ENCODE measurements at places on chromosomes 7 and 10.
A peak's percentile ranks its signal among the peaks of the same experiment; 100 is the strongest.

DNA sequence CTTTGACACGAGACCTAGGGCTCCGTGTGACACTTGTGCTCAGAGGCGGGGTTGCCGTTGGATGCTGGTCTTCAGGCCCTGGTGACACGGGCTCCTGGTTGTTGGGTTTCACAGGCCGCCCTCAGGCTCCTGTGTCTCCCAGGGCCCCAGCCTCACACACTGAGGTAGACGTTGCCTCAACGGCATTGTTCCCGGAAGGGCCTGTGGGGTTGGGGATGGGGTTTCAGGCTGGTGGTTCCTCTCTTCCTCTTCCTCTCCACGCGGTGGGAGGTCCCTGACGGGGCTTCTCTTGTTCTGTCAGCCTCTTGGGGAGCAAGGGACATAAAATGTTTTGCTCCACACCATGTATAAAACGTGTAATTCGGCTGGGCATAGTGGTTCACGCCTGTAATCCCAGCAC lies 125.1 kb downstream of the TRRAP start:
- no peak for DNase-seq

GRCh38 chr10:7797582-7797981 lies 9.6 kb downstream of the ATP5F1C start:
- DNase-seq = peak; percentile 87

- no peak for DNase-seq
These were observed 180.6 kb upstream of the AGR3 start for GRCh38 chr7:17062151-17063044.

GRCh38 chr10:89522463-89522862 lies 12.9 kb downstream of the SLC16A12 start:
- peak; percentile 32 for DNase-seq

DNA sequence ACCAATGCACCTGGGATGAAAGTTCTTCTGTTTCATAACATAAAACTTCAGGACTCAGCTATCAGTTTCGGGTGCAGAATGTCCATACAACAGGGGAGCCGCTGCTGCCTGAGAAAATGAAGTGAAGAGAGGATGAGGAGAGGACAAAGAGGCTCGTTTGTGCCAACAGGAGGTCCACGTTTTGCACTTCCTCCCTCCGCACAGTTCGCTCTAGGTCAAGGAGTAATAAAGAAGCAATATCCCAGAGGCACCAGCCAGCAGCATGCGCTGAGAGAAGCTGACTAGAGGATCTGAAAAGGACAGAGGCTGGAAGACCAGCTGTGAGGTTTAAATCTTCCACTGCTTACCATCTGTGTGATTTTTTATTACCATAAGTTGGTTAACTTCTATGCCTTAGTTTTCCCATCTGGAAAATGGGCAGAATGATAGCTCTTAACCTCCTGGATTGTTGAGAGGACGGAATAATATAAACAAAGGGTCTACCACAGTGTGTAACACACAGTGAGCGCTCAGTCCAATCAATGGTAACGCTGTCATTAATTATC lies 709 bp downstream of the GPAM start:
- no peak for DNase-seq

DNA sequence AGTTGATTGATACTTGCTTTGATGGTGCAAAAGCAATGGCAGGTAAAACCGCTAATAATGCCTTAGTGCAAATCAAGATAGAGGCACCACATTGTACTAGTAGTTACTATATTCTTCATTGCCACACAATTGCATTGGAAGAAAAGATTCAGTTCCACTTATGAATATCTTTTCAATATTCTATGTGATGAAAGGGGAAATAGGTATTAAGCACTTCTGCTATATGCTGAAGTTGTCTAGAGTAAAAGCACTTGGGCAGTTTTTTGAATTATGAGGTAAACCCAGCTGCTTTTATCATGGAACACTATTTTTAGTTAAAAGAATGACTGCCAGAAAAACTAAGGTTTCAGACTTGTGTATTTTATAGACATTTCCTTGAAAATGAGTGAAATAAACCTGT lies 15.5 kb downstream of the ENTPD7 start:
- no peak for DNase-seq

DNA sequence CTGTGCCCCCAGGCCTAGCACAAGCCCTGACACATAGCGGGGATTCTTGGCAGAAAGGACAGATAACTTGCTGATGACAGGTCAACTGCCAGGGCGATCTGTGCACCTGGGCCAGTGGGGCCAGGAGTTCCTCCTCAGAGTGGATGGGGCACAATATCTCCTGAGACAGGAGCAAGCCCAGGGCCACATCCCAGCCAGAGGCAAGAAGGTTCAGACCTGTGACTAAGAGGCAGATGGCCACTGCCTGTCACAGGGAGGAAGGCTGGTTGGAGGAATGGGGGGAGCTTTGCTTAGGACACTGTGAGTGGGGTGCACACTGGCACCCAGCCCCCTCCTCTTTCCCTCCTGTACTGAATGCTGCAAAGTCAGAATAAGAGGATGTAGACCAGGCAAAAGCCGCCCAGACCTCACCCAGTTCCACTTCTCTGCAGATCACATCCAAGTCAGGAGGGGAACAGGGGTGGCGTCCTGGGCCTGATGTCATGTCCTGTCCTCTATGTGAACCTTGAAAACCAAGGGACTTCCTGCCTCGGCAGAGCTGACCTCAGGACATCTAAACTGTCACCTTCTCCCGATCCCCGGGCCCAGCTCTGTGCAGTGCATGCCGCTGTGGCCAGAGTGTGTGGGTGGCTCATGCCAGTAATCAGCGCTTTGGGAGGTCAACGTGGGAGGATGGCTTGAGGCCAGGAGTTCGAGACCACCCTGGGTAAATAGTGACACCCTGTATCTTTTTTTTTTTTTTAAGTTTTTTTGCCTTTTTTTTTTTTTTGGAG lies 1.3 kb downstream of the GUSB start:
- DNase-seq = no peak

- no peak for DNase-seq
These were observed 488.0 kb upstream of the POM121L12 start for GRCh38 chr7:52547308-52547910.

GRCh38 chr7:1402110-1402790 lies 57.0 kb downstream of the MICALL2 start:
- no peak for DNase-seq

DNA sequence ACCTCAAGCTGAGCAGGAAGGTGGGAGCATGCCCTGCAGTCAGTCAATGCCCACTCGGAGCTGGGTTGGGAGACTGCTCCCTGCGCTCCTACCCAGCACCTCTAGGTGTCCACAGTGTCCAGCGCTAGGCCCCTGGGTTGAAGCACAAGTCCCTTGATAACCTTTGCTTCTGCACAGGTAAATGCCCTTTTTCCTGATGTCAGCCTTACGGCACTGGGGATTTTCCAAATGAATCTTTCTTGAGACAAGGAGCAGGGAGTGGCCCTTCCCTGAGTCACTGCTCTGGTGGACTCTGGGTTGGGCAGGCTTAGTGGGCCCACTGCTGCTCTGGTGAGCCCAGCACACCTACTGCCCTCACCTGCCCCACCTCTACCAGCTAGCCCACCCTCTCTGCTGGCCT lies 61.9 kb upstream of the OPN4 start:
- no peak for DNase-seq

Measured in fibroblast of skin of right quadriceps (primary cell).